ENCODE measurements at places on chromosomes 11 and 22. TPM values are rescaled to one million over a fixed set of nuclear protein-coding genes. Genes with fewer than 3 reads are reported as not detected.
A peak's percentile ranks its signal among the peaks of the same experiment; 100 is the strongest.

- no peak for DNase-seq
Observed at GRCh38 chr11:45331839-45332238, 45.7 kb upstream of the SYT13 start.

DNA sequence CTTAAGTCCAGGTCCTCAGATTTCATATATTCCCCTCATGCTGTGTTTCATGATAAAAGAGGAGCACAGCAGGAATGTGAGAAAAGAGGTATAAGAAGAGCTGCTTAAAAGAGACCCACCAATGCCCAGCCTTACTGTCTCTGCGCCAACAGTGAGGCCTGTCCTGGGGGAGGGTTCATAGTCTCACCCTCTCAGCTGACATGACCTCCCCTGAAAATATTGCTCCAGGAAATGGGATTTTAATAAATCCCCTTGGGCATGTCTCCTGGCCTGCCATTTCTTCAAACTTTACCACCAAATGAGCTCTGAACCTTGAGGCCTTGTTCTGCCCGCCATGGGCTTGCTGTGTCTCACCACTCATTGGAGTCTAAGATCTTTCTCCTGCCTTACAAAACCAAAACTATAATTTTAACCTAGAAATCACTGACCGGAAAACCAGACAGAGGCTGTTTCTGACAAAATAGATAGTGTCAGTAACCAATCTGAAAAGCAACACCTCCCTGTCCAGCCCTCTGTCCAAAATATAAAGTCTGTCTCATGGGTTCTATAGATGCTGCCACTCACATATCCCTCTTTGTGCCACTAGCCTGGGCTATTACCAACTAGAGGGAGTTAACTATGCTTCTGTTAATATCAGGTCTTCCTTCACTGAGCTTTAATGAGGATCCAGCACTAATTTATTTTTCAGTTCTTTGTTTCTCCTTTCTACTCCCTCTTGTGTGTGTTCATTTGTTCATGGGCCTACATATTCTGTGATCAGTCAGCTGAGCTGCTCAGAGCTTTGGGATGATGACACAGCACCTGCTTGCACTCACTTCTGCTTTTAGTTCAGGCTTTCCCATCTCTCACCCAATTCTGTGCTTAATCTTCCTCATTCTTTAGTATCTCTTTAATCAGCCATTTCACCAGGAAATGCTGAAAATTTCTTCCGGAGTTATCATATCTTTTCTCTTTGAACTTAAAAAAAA lies at the start of gene OR2AG2:
TSS of gene OR2AG2 (minus strand) at position 51 of the 968 bp plus-strand sequence. CDS start 3,019 bp downstream, outside the sequence.
- no peak for DNase-seq

Gene ACR
- not detected for total RNA-seq

- DNase-seq: no peak
Observed at GRCh38 chr11:130650456-130651030, 202.1 kb downstream of the ADAMTS15 start.

Gene RCOR2
- 1.9 TPM for total RNA-seq

GRCh38 chr22:47207387-47207786 lies 444.9 kb downstream of the TBC1D22A start:
- no peak for DNase-seq

Gene PARVG
- 5.8 TPM for total RNA-seq

- DNase-seq: peak; percentile 42
Observed at GRCh38 chr22:32991353-32992101, 66.7 kb downstream of the SYN3 start.

Gene SLC22A9
- not detected for total RNA-seq

GRCh38 chr11:101816613-101817012 lies 98.2 kb upstream of the CEP126 start:
- DNase-seq: no peak

Gene TTC12
- total RNA-seq: 27.7 TPM

Gene POLR3H
- 12.8 TPM for total RNA-seq

Gene ARHGAP8
- total RNA-seq: 2.4 TPM

DNA sequence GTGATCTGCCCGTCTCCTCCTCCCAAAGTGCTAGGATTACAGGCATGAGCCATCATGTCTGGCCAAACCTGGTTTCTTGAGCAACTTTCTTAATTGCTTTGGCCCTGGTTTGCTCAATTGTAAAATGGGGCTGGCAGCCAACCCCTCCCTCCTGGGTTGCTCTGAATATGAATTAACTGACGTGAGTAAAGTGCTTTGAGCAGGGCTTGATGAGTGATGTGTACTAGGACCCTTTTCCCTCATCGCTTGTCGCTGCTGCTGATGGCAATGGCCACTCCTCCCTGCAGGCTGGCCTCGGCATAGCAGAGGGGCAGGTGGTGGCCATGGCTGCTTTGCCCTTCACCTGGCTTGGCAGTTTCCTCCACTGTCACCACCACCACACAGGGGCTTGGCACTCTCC lies 41.5 kb downstream of the RNF141 start:
- DNase-seq: no peak

Gene OR9G1
- not detected for total RNA-seq

Gene ELMOD1
- 1.6 TPM for total RNA-seq

- no peak for DNase-seq
Observed at GRCh38 chr11:86390487-86390886, 15.8 kb downstream of the CCDC81 start.

Gene ST14
- 9.5 TPM for total RNA-seq

Gene GAL3ST1
- 0.63 TPM for total RNA-seq

Gene SLC22A8
- total RNA-seq: not detected

- DNase-seq: peak; percentile 60
Observed at GRCh38 chr22:35930933-35931332, 97.7 kb downstream of the RBFOX2 start.

GRCh38 chr11:84264066-84264465 lies 977.9 kb upstream of the CCDC90B start:
- DNase-seq: no peak

Gene FAM227A
- total RNA-seq: 4.9 TPM

- DNase-seq: no peak
Observed at GRCh38 chr22:23276656-23277582, 96.6 kb downstream of the BCR start.

GRCh38 chr11:62535802-62536201 lies 10.8 kb downstream of the AHNAK start:
- no peak for DNase-seq

- DNase-seq: peak; percentile 85
Observed at GRCh38 chr11:57322256-57323166, 2.2 kb downstream of the TNKS1BP1 start.

Gene HBB
- 394 TPM for total RNA-seq

GRCh38 chr11:83140691-83141455 lies 16.1 kb upstream of the PCF11 start:
- no peak for DNase-seq

Gene CDCA5
- 3.9 TPM for total RNA-seq

- DNase-seq: no peak
Observed at GRCh38 chr11:73340164-73340563, 32.1 kb downstream of the ARHGEF17 start.

- no peak for DNase-seq
Observed at GRCh38 chr11:279966-280705, 1.9 kb downstream of the NLRP6 start.

GRCh38 chr22:30697975-30698374 lies 3.3 kb downstream of the OSBP2 start:
- DNase-seq: no peak

Gene P2RY2
- 2.3 TPM for total RNA-seq

DNA sequence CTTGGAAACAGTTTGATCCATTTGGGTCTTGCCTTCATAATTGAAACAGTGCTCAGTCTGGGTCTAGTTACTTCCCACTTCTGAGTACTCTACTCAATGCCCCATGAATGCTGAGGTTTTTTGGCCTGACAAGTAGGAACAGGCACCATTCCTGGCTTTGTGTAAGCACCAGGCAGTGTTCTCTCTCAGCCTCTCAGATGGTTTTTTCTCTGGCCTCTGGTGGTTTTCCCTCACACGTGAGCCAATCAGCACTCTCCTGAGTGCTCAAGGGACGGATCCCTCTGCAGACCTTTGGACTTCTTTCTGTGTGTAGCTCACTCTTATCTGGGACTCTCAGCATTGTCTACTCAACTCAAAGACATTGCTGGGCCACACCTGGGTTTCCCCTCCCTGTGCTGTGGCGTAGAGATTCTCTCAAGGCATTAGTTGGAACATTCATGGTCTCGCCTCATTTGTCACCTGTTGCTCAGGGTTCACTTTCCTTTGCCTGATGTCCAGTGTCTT lies 21.3 kb downstream of the SIK2 start:
- DNase-seq: no peak

- no peak for DNase-seq
Observed at GRCh38 chr11:34536056-34536455, 22.5 kb upstream of the ELF5 start.

Gene KRTAP5-9
- not detected for total RNA-seq

DNA sequence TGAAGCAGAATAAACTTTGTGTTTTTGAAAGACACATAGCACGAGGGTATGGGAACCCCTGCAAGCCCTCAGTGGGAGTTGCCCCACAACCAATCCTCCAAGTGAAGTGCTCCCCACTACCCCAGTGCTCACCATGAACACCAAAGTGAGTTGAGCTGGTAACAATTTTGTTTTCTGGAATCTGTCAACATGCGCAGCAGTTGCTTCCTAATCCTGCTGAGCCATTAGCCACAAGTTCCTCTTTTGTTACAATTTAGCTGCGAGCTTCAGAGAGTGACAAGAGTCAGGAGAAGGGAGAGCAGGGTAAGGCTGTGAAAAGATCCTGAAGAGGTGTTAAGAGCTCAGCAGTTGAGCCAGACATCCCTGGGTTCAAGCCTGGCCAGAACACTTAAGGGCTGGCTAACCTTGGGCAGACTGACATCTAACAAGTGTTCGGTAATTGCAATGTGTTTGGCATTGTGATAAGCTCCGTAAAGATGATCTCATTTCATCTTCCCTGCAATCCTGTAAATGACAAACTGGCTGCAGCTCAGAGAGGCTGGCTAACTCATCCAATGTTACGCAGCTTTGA lies 24.1 kb upstream of the ASPHD2 start:
- DNase-seq: no peak

Gene SEPTIN3
- total RNA-seq: 1.7 TPM

Gene RTN4R
- 3.1 TPM for total RNA-seq

DNA sequence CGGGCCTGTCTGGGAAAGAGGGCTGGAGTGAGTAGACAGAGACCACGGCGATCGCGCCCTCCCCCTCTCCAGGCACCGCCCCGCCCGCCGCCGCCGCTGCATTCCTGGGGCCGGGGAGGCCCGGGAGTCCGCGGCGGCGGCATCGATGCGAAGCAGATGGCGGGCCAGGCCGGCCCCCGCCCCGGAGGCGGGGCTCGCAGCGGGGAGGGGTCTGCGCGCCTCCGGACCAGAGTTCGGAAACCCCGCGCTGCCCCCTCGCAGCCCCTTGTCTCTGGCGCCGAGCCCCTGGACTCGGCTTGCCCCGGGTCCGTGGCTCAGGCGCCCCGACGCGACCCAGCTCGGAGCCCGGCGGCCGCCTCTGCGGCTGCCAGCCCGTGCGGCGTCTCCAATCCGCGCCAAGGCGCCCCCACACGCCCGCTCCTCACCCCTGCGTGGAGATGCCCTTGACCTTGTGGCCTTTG lies 1.3 kb downstream of the SCARF2 start:
- DNase-seq: no peak

GRCh38 chr11:134578807-134579723 lies 167.0 kb upstream of the B3GAT1 start:
- DNase-seq: no peak

GRCh38 chr11:69492201-69492991 lies 10.9 kb downstream of the LINC01488 start:
- no peak for DNase-seq

DNA sequence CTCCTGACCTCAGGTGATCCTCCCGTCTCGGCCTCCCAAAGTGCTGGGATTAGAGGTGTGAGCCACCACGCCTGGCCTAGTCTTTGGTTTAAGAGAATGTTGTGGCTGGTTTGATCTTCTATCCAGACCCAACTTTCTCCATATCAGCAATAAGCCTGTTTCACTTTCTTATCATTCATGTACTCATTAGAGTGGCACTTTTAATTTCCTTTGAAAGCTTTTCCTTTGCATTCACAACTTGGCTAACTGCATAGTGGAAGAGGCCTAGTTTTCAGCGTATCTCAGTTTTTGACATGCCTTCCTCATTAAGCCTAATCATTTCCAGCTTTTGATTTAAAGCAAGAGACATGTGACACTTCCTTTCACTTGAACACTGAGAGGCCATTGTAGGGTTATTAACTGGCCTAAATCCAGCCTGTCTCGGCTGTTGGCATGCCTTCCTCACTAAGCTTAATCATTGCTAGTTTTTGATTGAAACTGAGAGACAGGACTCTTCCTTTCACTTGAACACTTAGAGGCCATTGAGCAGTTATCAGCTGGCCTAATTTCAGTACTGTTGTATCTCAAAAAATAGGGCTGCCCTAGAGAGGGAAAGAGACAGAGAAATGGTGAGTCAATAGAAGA lies 13.1 kb upstream of the RPL3 start:
- DNase-seq: no peak

- no peak for DNase-seq
Observed at GRCh38 chr11:26319906-26320305, 12.0 kb upstream of the ANO3 start.

All from urinary bladder (tissue), 4 donors.